CD4-positive, alpha-beta T cell treated with Interleukin-4 for 4 hours (primary cell): ENCODE measurements at places on chromosomes 1 and 21.

- DNase-seq = no peak
Measured at GRCh38 chr1:23568608-23569383, 9.5 kb upstream of the ID3 start.

GRCh38 chr1:112971006-112971405, 15.0 kb upstream of the SLC16A1 start:
- DNase-seq = no peak

- DNase-seq = no peak
Measured at GRCh38 chr1:150973258-150973835, 1.3 kb downstream of the CERS2 start.

GRCh38 chr1:81974883-81975555, 174.3 kb downstream of the ADGRL2 start:
- DNase-seq = no peak

GRCh38 chr21:22355949-22356348, 1357.7 kb downstream of the NCAM2 start:
- DNase-seq = no peak

DNA sequence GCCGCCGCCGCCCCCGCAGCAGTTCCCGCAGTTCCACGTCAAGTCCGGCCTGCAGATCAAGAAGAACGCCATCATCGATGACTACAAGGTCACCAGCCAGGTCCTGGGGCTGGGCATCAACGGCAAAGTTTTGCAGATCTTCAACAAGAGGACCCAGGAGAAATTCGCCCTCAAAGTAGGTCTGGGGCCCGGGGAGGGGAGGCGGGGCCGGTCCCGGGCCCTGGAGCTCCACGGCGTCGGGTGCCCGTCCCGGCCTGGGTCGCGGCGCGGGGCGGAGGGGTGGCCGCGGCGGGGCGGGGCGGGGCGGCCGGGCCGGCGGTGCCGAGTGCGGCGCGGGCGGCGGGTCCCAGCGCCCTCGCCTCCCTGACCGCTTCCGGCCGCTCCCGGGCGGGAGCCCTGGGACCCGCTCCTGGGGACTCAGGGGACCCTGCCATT, 646 bp downstream of the MAPKAPK2 start:
- no peak for DNase-seq

DNA sequence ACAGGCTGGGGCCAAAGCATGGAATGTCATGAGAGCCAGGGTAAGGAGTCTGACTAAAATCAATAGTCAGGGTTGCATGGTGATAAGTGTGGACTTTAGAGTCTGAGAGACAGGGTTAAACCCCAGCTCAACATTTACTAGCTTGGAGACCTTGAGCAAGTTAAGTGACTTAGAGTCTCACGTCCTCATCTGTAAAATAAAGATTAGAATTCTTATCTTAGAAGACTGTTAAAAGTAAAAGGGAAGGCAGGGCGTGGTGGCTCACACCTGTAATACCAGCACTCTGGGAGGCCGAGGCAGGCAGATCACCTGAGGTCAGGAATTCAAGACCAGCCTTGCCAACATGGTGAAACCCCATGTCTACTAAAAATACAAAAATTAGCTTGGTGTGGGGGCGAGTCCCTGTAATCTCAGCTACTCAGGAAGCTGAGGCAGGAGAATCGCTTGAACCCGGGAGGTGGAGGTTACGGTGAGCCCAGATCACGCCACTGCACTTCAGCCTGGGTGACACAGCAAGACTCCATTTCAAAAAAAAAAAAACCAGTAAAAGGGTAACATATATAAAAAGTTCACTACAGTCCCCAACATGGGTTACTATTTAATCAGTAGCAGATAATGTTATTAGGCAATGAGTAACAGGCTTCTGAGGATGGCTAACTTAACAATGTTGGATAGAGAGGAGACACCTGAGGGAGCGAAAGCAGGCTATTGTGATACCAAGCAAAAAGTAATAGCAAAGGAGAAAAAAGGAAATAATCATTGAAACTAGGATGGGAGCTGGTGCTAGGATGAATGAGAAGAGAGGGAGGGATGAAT, 20.8 kb downstream of the TMCO1 start:
- DNase-seq = no peak

GRCh38 chr1:59052166-59052590, 244.7 kb upstream of the FGGY start:
- DNase-seq = no peak

DNA sequence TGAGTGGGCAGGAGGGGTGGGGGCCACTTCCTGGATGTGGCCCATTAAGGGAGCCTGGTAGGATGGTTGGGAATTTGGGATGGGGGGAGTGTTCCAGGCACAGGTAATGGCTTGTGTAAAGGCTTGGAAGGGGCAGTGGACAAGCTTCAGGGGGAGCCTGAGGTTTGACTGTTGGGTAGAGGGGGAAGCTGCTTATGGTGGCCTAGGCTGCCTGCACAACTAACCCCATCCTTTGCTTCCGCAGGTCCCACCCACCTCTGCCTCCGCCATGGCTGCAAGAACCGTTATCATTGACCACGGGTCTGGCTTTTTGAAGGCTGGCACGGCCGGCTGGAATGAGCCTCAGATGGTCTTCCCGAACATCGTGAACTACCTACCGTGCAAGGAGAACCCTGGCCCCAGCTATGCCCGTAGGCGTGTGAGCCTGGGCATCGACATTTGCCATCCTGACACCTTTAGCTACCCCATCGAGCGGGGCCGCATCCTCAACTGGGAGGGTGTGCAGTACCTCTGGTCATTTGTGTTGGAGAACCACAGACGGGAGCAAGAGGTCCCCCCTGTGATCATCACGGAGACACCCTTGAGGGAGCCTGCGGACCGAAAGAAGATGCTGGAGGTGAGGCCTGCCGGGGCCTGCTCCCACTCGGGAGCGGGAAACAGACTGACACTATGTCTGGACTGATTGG, 67.8 kb downstream of the ACTL8 start:
- DNase-seq = no peak
